ENCODE measurements at places on chromosomes 12 and 14. TPM values are rescaled to one million over a fixed set of nuclear protein-coding genes. Genes with fewer than 3 reads are reported as not detected.

DNA sequence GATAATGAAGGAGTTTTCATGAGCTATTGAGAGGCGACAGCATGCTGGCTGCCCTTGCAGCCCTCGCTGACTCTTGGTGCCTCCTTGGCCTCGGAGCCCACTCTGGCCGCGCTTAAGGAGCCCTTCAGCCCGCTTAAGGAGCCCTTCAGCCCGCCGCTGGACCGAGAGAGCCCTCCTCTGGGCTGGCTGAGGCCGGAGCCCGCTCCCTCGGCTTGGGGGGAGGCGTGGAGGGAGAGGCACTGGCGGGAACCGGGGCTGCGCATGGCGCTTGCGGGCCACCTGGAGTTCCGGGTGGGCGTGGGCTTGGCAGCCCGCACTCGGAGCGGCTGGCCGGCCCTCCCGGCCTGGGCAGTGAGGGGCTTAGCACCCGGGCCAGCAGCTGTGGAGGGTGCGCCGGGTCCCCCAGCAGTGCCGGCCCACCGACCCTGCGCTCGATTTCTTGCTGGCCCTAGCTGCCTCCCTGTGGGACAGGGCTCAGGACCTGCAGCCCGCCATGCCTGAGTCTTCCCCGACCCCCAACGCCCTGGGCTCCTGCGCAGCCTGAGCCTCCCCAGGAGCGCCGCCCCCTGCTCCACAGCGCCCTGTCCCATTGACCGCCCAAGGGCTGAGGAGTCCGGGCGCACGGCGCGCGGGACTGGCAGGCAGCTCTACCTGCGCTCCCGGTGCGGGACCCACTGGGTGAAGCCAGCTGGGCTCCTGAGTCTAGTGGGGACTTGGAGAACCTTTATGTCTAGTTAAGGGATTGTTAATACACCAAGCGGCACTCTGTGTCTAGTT lies 20.1 kb upstream of the PAWR start:
- no peak for DNase-seq

Gene SDS
- not detected for total RNA-seq

DNA sequence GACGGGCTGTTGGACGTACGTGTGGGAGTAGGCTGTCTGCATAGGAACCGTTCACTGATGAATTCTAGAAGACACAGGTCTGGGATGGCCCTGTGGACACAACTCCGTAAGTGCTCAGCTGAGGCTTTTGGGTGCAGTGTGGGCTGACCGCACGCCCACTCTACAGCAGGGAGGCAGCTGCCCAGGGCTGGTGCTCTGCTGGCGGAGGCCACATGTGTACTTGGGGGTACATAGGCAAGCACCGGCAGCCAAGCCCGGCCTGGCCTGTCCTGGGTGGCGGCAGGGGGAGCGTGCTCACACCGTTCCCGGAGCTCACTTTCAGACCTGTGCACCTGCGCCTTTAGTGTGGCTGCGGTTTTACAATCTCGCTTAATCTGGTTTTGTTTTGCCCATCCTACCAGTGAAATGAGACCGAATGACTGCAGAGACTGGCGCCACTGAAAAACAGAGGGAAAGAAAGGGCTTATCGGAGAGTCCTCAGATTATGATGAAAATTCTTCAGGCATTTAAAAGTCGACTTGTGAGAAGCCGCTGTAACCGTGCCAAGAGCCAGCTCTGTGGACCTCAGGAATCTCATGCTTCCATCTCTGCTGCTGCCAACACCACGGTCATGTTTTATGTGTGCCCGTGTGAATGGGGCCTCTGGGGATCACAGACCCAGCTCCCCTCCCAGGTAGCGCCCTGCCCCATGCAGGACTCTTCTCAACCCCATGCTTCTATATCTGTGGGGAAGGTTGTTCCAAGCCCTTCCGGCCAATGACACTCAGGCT lies 45.8 kb downstream of the SSH1 start:
- peak; percentile 62 for DNase-seq

Gene SVOP
- not detected for total RNA-seq

All from fibroblast of lung (primary cell).